ENCODE measurements at places on chromosomes 12 and 14.

DNA sequence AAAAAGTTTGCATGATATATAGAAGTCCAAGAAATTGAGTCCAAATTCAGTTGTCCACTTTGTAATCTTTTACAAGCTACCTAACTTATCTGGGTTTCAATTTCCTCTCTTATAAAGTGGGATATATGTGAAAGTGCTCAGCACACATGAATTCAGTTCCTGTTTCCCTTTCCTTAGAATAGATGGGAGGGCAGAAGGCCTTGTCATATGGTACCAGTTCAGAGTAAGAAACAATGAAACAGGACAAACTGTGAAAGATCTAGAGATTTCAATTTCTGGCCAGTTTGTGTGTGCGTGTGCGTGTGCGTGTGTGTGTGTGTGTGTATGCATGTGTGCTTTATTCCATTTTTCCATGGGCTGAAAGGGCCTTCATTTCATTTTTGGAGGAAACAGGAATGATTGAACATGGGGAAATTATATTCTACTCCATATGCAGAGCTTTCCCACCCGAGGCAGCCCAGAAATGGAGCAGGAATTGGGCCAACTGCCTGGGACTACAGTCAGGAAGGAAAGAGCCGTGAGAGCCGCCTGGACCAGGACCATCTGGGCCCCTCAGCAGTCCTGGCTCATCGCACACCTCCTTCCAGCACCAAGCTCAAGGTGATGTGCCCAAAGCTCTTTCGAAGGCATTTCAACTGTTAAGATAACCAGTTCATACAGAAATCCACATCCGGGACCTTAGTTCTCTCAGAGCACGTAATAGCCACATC, 183.2 kb downstream of the EPS8 start:
- no peak for DNase-seq

DNA sequence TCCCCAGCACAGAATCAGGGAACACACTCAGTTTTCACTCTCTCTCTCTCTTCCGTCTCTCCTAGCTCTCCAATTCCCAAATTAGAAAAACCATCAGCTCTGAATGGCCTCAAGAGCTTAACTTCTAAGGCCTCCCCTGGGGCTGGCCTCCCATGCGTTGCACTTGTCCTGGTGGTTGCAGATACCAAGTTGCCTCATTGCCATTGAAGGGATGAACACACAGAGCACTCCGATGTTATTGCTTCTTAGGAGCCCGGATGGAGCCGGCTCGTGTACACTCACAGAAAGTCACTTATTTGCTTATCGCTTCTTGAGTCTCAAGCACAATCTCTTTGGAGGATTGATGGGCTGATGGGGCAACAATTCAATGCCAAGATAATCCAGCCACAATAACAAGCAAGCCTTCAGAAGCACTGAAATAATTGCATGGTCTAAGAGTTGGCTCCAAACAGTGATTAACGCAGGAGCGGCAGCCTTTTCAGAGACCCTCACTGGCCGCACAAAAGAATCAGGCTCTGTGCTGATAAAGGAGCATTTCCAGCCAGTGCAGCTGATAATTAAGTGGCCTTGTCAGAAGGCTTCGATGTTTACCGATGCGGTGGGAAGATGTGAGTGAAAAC, 175.8 kb upstream of the TMEM132C start:
- no peak for DNase-seq

DNA sequence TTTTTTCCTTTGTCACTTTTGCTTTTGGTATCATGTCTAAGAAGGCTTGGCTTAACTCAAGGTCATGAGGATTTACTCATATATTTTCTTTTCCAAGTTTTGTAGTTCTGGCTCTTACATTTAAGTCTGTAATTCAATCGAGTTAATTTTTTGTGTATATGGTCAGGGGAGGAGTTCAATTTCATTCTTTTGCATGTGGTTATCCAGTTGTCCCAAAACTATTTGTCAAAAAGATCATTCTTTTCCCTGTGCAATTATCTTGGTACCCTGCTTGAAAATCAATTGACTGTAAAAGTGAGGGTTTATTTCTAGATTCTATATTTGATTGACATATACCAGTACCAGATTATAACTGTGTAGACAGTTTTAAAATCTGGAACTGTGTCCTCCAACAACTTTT, 10.2 kb downstream of the USP15 start:
- DNase-seq: no peak

DNA sequence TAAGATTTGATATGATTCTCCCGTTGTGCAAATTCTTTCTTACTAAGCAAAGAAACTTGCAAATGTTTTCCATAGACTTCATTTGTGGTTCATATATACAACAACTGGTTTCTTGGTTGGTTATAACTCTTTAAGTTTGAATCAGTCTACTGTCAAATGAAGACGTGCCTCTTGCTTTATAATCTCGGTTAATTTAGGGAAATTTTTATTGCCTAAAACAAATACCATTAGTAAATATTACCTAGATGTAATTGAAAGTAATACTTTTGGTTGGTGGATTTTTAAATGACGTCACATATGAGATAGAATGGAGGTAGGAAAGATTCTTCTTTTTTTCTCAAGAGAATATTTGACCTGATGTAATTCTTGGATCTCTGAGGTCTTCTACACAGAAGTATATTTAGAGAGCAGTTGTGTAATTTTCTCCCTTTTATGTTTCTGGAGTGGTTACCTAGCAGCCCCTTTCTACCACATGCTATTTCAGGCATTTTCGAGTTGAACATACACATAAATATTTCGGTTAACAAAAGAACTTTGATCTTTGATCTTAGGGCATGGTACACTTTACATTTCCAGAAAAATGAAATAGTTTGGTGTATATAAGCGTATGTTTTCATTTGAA, 1.7 kb downstream of the ATF7IP start:
- DNase-seq: no peak

DNA sequence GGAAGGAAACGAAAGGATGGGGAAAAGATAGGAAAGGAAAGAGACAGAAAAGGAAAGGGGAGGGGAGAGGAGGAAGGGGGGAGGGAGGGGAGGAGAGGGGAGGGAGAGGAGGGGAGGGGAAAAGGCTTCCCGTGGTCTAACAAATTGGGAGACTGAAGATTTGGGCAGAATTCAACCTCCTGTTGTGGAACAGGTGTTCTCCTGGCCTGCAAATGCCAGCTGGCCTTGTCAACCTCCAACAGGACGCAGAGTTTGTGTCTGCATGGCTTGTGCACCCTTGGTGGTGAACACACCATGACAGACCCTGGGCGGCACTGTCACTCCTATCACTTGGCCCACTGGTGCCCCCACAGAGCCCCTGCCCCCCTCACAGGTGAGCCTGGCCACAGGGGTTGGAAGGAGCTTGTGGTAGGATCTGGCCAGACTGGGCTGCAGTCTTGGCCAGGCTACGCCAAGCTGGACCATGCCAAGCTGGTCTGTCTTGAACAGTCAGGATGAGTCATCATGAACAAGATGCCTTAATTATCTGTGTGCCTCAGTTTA, 321.6 kb downstream of the BCL11B start:
- no peak for DNase-seq

DNA sequence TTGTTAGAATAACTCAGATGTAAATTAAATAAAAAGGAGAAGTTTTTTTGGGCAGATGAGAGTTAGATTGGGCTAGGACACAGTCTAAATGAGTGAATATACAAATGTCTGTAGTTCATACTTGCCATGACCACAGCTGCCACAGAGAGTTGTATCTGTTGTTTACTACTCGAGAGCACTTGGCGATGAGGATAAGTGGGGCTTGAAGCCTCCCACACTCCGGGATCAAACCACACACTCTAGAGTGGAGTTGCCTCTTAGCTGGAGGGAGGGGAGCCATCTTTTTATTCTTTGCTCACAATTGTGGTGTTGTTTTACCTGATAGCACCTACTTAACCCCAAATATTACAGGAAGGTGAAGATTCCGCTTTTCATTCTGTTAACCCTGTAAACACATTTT, 27.5 kb downstream of the BEST3 start:
- DNase-seq: no peak

DNA sequence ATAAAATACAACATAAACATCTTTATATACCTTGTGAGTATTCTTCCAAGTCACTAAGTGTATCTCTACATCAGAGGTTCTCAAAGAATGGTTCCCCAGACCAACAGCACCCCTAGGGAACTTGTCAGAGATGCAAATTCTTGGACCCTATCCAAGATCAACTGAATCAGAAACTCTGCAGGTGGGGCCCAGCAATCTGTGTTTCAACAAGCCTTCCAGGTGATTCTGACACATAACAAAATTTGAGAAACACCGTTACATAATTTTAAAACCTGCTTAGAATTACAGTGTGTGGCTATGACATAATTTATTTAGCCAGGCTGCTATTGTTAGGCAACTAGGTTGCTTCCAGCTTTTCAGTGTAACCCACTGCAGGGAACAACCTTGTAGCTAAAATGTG, 49.8 kb downstream of the NTN4 start:
- DNase-seq: no peak

GRCh38 chr14:99816642-99817041, 23.4 kb downstream of the EML1 start:
- no peak for DNase-seq

DNA sequence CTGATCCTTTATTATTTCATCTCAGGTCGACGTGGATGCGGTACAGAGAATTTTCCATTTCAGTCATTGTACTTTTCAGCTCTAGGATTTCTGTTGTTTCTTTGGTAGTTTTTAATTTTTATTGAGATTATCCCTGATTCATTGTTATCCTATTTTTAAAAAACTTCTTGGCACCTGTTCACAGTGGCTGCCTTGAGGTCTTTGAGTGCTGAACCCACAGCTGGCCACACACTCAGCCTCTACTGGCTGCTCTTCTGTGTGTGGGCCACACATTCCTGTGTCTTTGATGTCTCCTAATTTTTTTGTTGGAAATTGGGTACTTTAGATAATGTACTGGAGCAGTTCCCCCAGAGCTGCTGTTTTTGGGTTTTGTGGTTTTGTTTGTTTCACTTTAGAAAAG, 37.7 kb upstream of the ASPG start:
- DNase-seq: no peak

DNA sequence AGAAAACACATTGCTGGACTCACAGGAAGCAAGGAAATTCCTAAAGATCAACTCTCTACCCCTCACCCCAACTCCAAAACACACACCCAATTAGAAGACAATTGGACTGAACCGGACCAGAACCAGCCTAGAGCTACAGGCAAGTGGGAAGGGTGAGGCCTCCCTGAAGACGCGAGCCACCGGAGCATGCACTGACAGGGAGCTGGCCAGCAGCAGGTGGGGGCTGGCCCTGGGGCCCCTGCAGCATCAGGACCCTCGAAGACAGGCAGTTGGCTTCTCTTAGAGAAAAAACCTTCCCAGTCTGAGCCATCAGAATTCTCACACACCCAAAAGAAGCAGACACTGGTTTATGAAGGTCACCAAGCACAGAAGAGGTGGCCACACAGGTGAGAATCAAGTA, 209.5 kb upstream of the DIO3 start:
- DNase-seq: no peak
